ENCODE measurements at places on chromosomes 4 and X.

- no peak for DNase-seq
Observed at GRCh38 chr4:153067376-153067775, 131.3 kb downstream of the FHDC1 start.

DNA sequence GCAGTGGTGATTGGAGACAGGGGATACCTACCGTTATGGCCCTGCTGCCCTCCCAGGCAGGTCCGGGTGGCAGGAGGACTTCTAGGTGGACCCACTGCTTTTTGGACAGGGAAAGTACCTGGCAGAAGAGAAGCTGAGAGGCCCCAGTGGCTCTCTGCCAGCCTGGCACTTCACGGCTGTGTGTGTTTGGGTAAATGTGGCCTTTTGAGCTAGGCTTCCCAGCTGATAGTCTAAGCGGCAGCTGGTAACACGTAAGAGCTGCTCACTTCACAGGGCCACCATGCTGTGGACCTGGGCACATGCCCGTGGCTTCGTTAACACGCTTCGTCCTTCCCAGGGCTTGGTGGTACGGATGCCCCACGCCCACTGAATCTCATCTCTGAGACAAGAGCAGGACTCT is 92.0 kb upstream of the CLCN4 start:
- no peak for DNase-seq

DNA sequence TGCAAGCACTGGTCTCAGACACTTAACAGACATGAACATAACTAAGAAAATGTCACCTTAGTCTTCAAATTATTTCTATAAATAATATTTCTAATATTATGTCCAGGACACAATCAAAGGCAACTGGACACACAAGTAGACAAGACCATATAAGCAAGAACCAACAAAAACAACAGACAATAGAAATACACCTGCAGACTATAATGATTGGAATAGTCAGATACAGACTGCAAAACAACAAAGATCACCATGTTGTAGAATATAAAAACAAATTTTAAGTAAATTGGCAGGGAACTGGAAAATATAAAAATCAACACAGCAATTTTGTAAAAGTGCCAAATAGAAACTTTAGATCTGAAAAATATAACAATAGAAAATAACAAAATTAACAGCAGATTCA is 220.7 kb downstream of the CLCN4 start:
- no peak for DNase-seq

DNA sequence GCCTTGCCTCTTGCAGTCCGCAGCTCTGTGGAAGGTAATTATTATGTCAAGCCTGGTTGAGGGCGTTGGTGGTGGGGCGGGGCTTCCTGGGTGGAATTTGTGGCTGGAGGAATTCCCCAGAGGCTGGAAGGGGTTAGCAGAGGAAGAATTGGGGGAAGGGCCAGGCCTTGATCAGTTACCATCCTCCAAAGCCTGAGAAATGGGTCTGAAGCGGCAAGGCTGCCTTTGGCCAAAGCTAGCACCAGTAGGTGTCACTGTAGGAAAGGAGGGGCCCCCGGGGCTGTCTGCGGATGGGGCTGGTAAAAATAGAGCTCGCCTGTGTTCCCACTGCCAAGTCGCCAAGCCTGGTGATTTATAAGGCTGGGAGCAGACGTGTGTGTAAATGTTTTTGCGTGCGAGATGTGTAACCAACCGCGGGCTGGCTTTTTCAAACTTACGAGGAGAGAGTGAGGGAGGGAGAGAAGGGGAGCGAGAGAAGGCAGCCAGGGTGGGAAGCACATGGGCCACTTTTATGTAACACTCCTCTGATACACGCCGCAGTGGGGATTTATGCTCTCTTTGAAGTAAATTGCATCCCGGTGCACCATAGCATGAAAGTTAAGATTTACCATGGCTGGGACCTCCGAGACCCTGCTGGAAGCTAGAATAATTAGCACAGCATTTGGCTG is 367.0 kb downstream of the BCOR start:
- peak; percentile 49 for DNase-seq

GRCh38 chrX:101260435-101260834 is 30.7 kb downstream of the TAF7L start:
- DNase-seq: no peak

DNA sequence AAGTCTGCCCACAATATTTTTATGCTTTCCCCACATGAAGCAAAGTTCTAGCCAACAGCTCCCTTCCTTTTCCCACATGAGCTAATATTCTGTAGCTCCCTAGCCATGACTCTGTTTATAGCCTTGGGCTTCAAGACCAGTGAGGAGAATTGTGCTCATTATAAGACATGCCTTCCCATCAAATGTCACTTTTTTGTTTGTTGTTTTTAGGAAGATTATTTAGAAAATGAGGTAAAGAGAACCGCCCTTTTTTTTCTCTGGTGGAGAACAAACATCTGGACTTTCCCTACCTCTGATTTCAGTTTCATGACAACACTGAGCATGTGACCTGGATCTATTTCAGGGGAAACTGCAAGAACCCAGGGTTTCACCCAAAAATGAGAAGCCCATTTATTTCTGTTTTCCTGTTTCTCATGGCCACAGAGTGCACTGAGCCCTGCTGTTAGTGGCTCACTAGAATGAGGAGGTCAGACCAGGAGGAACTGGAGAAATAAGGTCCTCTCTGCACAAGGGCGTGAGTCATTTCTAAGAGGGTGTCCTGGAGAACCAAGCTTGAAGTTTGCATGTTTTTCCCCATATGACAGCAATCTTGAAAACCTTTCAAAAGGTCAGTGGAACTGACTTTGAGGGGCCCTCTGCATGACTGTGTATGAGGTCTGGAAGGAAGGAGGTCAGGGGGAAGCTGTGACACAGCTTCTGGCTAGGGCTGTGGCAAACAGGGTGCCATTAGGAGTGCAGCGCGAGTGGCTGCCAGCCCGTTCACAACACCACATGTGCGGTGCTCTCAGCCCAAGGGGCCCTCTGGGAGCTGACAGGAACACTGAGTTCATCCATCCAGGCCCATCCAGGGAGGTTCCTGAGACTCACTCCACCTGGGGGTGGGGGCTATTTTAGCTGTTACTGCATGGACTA is 55.2 kb downstream of the CHST7 start:
- no peak for DNase-seq

DNA sequence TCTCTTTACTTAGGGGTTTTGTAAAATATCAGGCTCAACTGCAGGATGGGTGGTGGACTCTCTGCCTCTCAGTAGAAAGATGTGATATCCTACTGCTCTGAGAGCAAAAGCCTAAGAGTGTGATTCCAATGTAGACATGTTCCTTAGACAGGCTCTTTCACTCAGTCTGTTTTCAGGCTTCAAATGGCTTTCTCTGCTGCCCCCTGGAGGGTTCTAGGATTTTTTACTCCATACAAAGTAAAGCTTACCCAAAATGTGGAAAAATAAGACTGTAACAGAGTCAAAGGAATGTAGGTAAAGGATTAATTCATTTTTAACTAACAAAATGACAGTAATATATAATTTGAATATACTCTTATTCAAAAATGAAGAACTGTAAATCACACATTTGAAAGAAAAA is 32.1 kb downstream of the ZGRF1 start:
- DNase-seq: peak; percentile 14

- no peak for DNase-seq
Observed at GRCh38 chr4:10053635-10054453, 32.5 kb upstream of the SLC2A9 start.

- DNase-seq: no peak
Observed at GRCh38 chrX:50071494-50071893, 129.3 kb downstream of the AKAP4 start.

- no peak for DNase-seq
Observed at GRCh38 chr4:110869862-110870572, 247.1 kb upstream of the PITX2 start.

GRCh38 chr4:183288955-183289354 is 31.1 kb downstream of the CLDN22 start:
- DNase-seq: no peak

All from thymus (tissue), 14 donors.